Activated CD4-positive, alpha-beta T cell treated with anti-CD3 and anti-CD28 coated beads, Interleukin-10, Interleukin-2, amounts not matched to agents 100 ng/mL and 50 ng/mL, durations not matched to agents 16 hours and 8 hours (primary cell): ENCODE measurements at places on chromosomes 1 and 21.

- no peak for DNase-seq
Observed at GRCh38 chr1:203656796-203657747, 30.4 kb downstream of the ATP2B4 start.

GRCh38 chr21:33981391-33982101 lies 65.9 kb upstream of the ATP5PO start:
- DNase-seq = no peak

DNA sequence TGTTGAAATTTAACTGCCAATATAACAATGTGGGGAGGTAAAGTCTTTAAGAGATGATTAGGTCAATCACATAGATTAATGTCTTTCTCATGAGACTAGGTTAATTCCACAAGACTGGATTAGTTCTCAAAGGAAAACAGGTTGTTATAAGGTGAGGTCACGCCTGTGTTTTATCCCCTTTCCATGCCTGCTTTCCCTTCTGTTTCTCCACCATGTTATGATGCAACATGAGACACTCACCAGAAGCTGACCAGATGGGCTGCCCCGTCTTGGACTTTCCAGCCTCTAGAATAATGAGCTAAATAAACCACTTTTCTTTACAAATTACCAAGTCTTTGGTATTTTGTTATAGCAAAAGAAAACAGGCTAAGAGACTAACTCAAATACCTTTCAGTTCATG lies 70.8 kb downstream of the DDAH1 start:
- DNase-seq = no peak

- DNase-seq = no peak
Observed at GRCh38 chr1:233393084-233393840, 65.7 kb downstream of the MAP3K21 start.

GRCh38 chr1:204483791-204484190 lies 10.8 kb downstream of the PIK3C2B start:
- DNase-seq = no peak

DNA sequence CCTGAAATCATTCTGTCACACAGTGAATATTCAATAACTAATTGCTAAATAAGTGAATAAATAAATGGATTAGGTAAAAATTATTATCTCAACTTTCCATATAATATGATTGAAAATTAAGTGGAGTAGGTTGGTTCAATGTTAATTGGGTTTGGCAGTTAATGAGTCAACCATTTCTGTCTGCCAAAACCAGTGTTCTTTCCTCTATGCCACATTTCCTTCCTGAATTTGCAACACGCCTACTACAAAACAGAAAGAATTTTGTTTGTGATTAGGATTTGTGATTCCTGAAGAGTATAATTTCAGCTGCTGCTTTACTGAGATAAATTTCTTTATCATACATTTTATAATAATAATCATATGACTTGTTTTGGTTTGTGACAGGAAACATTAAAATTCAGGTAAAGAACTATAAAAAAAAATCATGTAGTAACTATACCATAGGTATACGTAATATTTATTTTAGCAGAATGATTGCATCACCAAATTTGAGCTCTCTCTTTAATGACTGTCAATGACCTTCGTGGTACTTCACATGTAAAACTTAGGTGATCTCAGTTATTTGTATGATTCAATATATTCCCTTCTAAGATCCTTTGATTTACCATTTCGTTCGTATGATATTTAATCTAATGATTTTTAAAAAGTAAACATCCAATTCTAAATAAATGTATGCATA lies 241.3 kb downstream of the KCNT2 start:
- DNase-seq = no peak

DNA sequence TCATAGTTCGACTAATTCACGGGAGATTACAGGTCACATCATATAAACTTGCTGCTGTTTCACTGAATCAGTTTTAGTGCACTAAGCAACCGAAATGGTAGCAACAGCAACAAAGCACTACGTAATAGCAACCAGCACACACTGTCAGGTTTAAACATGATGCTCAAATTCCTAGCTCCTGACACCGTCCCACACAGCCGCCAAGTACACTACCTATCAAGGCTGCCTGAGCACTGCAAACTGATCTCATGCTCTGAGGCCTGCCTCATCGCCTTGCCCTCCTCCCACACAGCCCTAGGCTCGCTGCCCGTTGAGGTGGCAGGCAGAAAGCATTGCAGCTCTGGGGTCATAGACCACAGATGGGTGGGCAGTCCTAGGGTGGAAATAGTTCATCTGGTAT lies 12.4 kb downstream of the LAMC2 start:
- no peak for DNase-seq

- DNase-seq = no peak
Observed at GRCh38 chr1:247113094-247113497, 8.9 kb upstream of the ZNF669 start.

GRCh38 chr1:211382714-211383480 lies 56.3 kb downstream of the TRAF5 start:
- DNase-seq = peak; percentile 93

DNA sequence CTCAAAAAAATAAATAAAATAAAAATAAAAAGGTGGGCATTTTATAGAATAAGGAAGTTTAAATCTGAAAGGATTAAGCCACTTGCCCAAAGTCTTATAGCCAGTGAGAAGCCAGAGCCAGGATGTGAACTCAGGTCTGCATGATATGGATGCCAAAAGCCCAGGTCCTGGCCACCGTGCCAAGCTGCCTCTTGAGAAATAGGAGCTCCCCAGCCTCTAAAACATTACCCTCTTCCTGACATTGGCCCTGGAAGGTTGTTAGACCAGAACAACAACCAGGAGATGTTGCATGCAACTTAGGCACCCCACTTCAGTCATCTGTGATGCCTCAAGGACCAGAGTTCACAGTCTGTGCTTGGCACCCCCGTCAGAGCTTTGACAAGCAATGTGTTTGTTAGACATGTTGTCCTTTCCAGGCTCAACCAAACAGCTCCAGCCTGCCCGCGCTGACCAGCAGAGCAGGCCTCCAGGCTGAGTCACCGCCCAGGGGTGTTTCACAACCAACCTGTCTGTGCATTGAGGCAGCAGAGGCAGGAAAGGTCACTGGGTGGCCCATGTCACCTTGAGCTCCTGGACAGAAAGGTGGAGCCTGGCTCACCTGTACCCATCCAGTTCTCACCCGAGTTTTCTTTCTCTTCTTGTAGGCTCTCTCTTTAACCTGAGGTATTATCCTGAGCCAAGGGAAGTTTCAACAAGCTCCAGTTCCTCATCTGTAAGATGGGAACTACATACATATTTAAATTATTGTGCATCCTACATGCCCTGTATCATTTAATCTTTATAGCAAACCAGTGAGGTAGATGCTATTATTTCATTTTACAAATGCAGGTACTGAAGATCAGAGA lies 14.9 kb upstream of the MED18 start:
- DNase-seq = no peak
